Activated naive CD8-positive, alpha-beta T cell treated with anti-CD3 and anti-CD28 coated beads, Interleukin-2, amount 10 ng/mL, durations not matched to agents 7 days and 5 days (primary cell): ENCODE measurements at places on chromosomes 2 and 18. TPM values are rescaled to one million over a fixed set of nuclear protein-coding genes. Genes with fewer than 3 reads are reported as not detected.

The MTCL1 gene
- 0.43 TPM for total RNA-seq

The LRRTM1 gene
- not detected for total RNA-seq

The SERPINB4 gene
- total RNA-seq: not detected

The FNDC4 gene
- total RNA-seq: not detected

The ERBB4 gene
- total RNA-seq: not detected

The CYP26B1 gene
- total RNA-seq: not detected

The IL36RN gene
- total RNA-seq: not detected

The PTPN4 gene
- 102 TPM for total RNA-seq

The MCM6 gene
- total RNA-seq: 107 TPM

The IFIH1 gene
- total RNA-seq: 45.9 TPM

The OR6B2 gene
- total RNA-seq: not detected

The DCTN1 gene
- 111 TPM for total RNA-seq

DNA sequence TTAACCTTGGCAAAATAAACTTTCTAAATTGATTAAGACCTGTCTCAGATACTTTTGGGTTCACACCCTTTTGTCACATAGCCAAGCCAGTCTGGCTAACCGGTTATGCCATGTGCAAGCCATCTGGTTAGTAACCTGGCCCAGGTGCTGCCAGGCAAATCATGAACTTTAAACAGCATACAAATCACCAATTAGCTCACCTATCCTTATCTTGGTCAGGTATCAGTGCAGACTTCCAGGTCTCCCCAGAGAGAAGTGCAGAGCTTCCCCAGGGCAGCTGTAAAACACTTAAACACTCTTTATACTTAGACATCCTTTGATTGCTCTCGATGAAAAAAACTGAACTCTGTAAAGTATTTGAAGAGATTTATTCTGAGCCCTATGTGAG lies 14.9 kb upstream of the MC5R start:
- no peak overlapping the region for H3K4me3 ChIP-seq
- H3K27me3 ChIP-seq: peaks cover 18% of the 10 kb centered on the region
- DNase-seq: no peak
- no peak overlapping the region for H3K27ac ChIP-seq

GRCh38 chr18:2894841-2895370 lies 48.1 kb downstream of the EMILIN2 start:
- H3K4me1 ChIP-seq: peaks cover 25% of the 10 kb centered on the region
- no peak overlapping the region for H3K4me3 ChIP-seq
- H3K36me3 ChIP-seq: peaks cover 4% of the 10 kb centered on the region
- H3K27me3 ChIP-seq: no peaks in the 10 kb centered on the region
- H3K27ac ChIP-seq: no peak overlapping the region

- no peak overlapping the region for H3K4me3 ChIP-seq
- DNase-seq: no peak
- H3K4me1 ChIP-seq: no peaks in the 10 kb centered on the region
- no peaks in the 10 kb centered on the region for H3K36me3 ChIP-seq
Observed at GRCh38 chr2:180219491-180219890, 212.4 kb upstream of the CWC22 start.

DNA sequence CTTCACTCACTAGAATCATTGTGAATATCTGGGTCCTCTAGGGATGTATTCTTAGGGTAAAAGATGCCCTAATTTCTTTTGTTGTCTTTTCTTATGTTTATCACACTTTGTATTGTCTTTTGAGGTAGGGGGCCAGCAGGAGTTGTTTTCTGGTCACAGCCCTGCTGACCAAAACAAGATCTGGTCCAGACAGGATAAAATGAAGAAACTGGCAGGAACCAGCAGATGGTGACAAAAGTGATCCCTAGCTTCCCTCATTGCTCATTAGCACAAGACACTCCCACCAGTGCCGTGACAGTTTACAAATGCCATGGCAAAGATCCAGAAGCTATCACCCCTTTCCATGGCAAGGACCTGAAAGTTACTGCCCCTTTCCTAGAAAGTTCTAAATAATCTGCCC lies 81.7 kb upstream of the CCDC85A start:
- no peak overlapping the region for H3K27ac ChIP-seq
- no peak for DNase-seq
- H3K27me3 ChIP-seq: peaks cover 2% of the 10 kb centered on the region
- no peaks in the 10 kb centered on the region for H3K4me1 ChIP-seq
- H3K36me3 ChIP-seq: no peaks in the 10 kb centered on the region

- H3K27me3 ChIP-seq: no peaks in the 10 kb centered on the region
- H3K4me3 ChIP-seq: no peak overlapping the region
- no peaks in the 10 kb centered on the region for H3K4me1 ChIP-seq
Observed at GRCh38 chr18:40423291-40423690, 1531.7 kb upstream of the PIK3C3 start.

DNA sequence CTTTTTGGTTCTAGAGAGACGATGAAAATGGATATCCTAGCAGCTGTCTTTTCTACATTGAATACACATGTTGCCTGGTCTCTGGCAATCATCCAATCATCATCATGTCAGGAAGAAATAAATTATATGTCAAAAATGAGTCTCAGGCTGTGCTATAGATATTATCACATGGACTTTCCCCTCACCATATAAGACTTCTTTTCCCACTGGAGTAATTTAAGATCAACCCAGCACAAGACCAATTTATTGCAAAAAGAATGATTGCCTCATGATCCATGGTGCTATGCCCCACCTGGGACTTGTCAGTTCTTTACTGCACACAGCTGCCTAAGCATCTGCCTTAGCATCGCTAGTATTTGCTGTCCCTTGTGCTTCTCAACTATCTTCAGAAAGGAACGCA lies 783.7 kb upstream of the TMEFF2 start:
- no peak for DNase-seq
- H3K4me1 ChIP-seq: no peaks in the 10 kb centered on the region
- H3K4me3 ChIP-seq: no peak overlapping the region
- no peak overlapping the region for H3K27ac ChIP-seq

- H3K4me1 ChIP-seq: no peaks in the 10 kb centered on the region
- no peaks in the 10 kb centered on the region for H3K36me3 ChIP-seq
- H3K4me3 ChIP-seq: no peak overlapping the region
- H3K27ac ChIP-seq: no peak overlapping the region
Observed at GRCh38 chr2:1641523-1641922, 102.8 kb downstream of the PXDN start.

DNA sequence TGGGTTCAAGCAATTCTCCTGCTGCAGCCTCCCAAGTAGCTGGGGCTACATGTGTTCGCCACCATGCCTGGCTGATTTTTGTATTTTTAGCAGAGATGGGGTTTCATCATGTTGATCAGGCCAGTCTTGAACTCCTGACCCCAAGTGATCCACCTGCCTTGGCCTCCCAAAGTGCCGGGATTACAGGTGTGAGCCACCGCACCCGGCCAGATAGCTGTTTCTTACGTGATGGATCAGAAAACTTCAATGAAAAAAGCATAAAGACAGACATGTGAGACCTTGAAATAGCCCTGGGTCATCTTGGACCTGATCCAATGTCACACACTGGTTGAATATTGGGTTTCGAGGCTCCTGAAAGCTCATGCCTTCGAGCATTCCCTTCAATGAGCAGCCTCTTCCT lies 66.7 kb upstream of the RTN4 start:
- no peaks in the 10 kb centered on the region for H3K4me1 ChIP-seq
- no peak overlapping the region for H3K4me3 ChIP-seq
- H3K27me3 ChIP-seq: peaks cover 3% of the 10 kb centered on the region
- no peak for DNase-seq

- H3K4me3 ChIP-seq: peak overlapping the region; percentile 71
- H3K27me3 ChIP-seq: peaks cover 80% of the 10 kb centered on the region
- no peak for DNase-seq
- no peaks in the 10 kb centered on the region for H3K36me3 ChIP-seq
- peaks cover 20% of the 10 kb centered on the region for H3K4me1 ChIP-seq
- H3K27ac ChIP-seq: no peak overlapping the region
Observed at GRCh38 chr2:60556576-60557485, 3.4 kb upstream of the BCL11A start.

GRCh38 chr18:22556222-22557167 lies 138.8 kb upstream of the CTAGE1 start:
- H3K27ac ChIP-seq: no peak overlapping the region
- no peaks in the 10 kb centered on the region for H3K36me3 ChIP-seq
- no peak for DNase-seq
- peaks cover 48% of the 10 kb centered on the region for H3K27me3 ChIP-seq
- H3K4me3 ChIP-seq: no peak overlapping the region

DNA sequence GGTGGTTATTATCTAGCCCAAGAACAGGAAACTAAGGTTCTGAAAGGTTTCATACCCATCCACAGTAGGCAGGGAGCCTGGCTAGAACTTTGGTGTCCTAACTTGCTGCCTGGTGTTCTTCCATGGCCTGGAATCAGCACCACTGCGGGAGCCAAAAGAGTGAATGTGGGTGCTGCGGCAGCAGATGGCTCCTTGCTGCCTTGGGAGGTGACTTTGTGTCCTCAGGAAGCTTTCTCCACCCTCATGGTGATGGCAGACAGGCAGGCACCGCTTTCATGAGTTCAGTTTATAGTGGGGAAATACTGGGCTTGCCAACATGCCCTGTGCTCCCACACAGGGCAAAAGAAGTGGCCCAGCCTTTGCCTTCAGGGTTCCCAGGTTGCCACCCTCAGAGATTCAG lies 385.2 kb downstream of the BCL11A start:
- no peak overlapping the region for H3K4me3 ChIP-seq
- no peaks in the 10 kb centered on the region for H3K36me3 ChIP-seq
- DNase-seq: no peak
- no peak overlapping the region for H3K27ac ChIP-seq

GRCh38 chr18:10495936-10496335 lies 29.9 kb upstream of the NAPG start:
- H3K27me3 ChIP-seq: peaks cover 10% of the 10 kb centered on the region
- peaks cover 10% of the 10 kb centered on the region for H3K4me1 ChIP-seq
- no peak for DNase-seq
- no peak overlapping the region for H3K27ac ChIP-seq

DNA sequence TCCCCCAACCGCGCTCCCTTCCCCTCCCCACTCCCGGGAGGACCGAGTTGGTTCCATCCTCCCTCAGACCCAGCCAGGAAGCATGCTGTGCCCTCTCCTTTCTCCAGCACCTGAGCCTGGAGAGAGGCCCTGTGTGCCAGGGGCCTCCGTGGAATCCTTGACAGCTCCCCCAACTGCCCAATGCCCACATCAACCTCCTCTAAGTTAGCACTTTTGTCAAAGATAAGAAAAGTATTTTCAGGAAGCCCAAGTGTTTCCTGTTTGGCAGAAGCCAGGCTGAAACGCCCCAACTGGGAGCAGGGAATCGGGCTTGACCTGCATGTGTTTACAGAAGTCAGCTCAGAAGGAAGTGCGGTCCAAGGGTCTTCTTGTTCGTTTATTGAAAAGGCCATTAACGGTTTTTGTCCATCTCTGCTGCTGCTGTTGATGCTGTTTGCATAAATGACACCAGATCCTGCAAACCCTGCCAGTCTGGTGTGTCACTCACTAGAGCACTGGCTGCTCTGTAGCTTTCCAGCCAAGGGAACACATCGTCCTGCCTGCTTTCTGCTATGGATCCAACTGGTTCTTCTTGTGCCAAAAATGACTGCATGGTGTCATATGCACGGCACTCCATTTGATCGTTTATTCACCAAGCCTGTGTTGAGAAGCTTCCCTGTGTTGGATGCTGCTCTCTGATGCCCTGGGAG lies 35.4 kb upstream of the COL6A3 start:
- H3K27me3 ChIP-seq: no peaks in the 10 kb centered on the region
- peaks cover 2% of the 10 kb centered on the region for H3K4me1 ChIP-seq
- DNase-seq: no peak
- no peaks in the 10 kb centered on the region for H3K36me3 ChIP-seq
- H3K4me3 ChIP-seq: no peak overlapping the region

- no peak overlapping the region for H3K27ac ChIP-seq
- no peaks in the 10 kb centered on the region for H3K36me3 ChIP-seq
- H3K4me1 ChIP-seq: peaks cover 3% of the 10 kb centered on the region
- no peak overlapping the region for H3K4me3 ChIP-seq
- no peak for DNase-seq
- peaks cover 29% of the 10 kb centered on the region for H3K27me3 ChIP-seq
Observed at GRCh38 chr18:3706279-3707097, 256.5 kb downstream of the TGIF1 start.

GRCh38 chr18:24560511-24560981 lies 100.1 kb downstream of the HRH4 start:
- H3K27me3 ChIP-seq: no peaks in the 10 kb centered on the region
- H3K27ac ChIP-seq: no peak overlapping the region
- no peak overlapping the region for H3K4me3 ChIP-seq
- H3K4me1 ChIP-seq: no peaks in the 10 kb centered on the region
- no peak for DNase-seq
- no peaks in the 10 kb centered on the region for H3K36me3 ChIP-seq

DNA sequence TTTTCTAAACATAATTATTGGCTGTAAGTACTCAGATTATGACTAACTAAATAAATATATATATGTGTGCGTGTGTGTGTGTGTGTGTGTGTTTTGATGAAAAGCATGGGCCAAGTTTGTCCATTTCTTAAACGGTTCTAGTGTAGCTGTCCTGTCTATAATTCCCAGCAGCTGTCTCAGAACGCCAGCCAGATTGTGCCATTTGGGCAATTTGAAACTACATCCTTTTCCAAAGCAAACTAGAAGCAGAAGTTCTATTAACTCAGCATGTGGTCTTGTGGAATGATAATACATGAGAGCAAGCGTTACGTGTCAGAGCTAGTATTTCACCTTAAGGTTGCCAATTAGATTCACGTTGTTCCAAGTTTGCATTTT lies 1.7 kb downstream of the ARHGAP28 start:
- DNase-seq: no peak

- peaks cover 28% of the 10 kb centered on the region for H3K27me3 ChIP-seq
- peaks cover 8% of the 10 kb centered on the region for H3K4me1 ChIP-seq
- DNase-seq: no peak
- no peak overlapping the region for H3K4me3 ChIP-seq
- H3K27ac ChIP-seq: no peak overlapping the region
- no peaks in the 10 kb centered on the region for H3K36me3 ChIP-seq
Observed at GRCh38 chr18:49725809-49726674, 87.3 kb downstream of the ACAA2 start.

DNA sequence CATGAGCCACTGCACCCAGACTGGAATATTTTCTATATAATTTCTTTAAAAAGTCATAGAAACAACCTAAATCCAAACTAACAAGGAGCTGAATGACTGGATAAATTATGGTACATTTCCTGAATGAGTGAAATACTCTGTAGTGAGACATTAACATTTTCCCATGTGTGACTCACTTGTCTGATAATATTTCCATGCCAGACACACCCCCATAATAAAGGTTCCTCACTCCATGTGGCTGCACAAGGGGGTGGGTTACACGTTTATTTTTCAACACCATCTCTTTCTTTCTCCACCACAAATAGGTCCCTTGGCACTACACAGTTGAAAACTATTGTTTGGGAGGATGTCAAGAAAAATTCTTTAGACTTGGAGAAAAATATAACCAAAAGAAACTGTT lies 266.3 kb upstream of the LYPD1 start:
- H3K36me3 ChIP-seq: no peaks in the 10 kb centered on the region
- H3K4me3 ChIP-seq: no peak overlapping the region
- no peak for DNase-seq
- H3K27ac ChIP-seq: no peak overlapping the region
- H3K27me3 ChIP-seq: no peaks in the 10 kb centered on the region

- no peaks in the 10 kb centered on the region for H3K36me3 ChIP-seq
- no peaks in the 10 kb centered on the region for H3K4me1 ChIP-seq
- no peak for DNase-seq
- H3K27me3 ChIP-seq: peaks cover 18% of the 10 kb centered on the region
- no peak overlapping the region for H3K27ac ChIP-seq
- no peak overlapping the region for H3K4me3 ChIP-seq
Observed at GRCh38 chr2:75465317-75465984, 95.3 kb downstream of the EVA1A start.
